ENCODE measurements at places on chromosomes 12 and 14.

GRCh38 chr14:65007202-65007601 lies 20.5 kb downstream of the FNTB start:
- DNase-seq, result no peak

GRCh38 chr12:97006585-97006984 lies 99.5 kb downstream of the NEDD1 start:
- no peak for DNase-seq

GRCh38 chr12:13857750-13858149 lies 123.7 kb downstream of the GRIN2B start:
- DNase-seq, result no peak

DNA sequence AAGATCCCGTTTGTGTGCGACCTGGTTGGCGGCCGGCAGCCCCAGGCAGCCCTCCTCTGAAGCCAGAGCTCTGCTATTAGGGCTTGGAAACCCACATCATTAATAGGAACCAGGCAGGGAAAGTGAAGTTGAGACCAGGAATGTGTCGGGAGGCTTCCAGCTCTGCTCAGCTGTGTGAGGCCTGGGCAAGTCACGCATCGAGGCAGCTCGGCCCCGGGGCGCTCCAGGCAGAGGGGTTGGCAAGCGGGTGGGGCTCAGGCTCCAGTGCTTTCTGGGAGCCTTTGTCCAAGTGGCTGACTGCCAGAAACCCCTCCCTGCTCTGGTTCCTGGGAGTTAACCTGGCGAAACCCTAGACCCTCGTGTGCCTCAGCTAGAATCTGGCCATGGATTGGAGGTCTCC lies 1151.7 kb downstream of the VRK1 start:
- no peak for DNase-seq

DNA sequence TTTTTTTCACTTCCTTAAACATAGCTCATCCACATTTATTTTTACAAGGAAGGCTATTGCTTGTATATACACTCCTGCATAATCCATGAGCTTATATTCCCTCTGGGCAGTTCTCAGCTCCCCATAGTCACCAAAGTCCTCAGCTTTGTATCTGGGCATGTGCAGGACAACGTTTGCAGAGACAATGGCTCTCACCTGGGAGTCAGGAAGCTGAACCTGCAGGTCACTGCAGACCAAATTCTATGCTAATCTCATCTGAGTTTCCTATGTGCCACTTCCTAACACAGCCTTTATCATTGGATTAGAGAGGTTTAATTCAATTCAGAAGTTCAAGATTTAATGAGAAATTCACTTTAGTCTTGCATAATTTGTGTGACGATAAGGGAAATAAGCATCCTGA lies 131.5 kb downstream of the KCNK10 start:
- no peak for DNase-seq

- DNase-seq, result no peak
Observed at GRCh38 chr12:52448228-52448627, 3.7 kb downstream of the KRT6B start.

GRCh38 chr12:28987538-28988324 lies 161.3 kb upstream of the FAR2 start:
- no peak for DNase-seq

GRCh38 chr12:28611115-28611435 lies 420.8 kb downstream of the CCDC91 start:
- DNase-seq, result no peak

All from stimulated activated CD4-positive, alpha-beta T cell treated with anti-CD3 and anti-CD28 coated beads, Interleukin-1b, Interleukin-23, amount 100 ng/mL, for 1 hour (primary cell).